ENCODE measurements at places on chromosomes 16 and 17. TPM values are rescaled to one million over a fixed set of nuclear protein-coding genes. Genes with fewer than 3 reads are reported as not detected.

The C17orf50 gene
- not detected for total RNA-seq

GRCh38 chr17:37570527-37571093 is 38.6 kb downstream of the SYNRG start:
- DNase-seq: peak; percentile 51

- no peak for DNase-seq
Observed at GRCh38 chr16:13507530-13507929, 412.4 kb upstream of the ERCC4 start.

DNA sequence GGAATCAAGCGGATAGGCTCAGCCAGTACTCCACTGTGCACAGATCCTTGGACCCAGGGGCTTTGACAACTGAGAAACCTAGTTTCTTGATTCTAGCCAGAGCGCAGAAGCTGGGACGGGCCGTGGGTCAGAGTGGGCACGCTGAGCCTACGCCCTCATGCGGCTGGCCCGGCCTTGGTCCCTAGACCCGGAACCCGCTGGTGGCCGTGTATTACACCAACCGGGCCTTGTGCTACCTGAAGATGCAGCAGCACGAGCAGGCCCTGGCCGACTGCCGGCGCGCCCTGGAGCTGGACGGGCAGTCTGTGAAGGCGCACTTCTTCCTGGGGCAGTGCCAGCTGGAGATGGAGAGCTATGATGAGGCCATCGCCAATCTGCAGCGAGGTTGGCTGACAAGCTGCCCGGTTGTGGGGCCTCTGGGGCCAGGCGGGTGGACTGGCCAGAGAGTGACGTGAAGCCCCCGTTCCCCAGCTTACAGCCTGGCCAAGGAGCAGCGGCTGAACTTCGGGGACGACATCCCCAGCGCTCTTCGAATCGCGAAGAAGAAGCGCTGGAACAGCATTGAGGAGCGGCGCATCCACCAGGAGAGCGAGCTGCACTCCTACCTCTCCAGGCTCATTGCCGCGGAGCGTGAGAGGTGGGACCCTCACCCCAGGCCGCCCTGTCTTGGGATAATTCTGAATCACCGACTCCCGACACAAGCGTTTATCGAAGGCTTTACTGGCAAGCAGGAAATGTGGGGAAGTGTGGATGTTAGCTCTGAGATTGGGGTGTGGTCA is 946 bp downstream of the STUB1 start:
- peak; percentile 42 for DNase-seq

GRCh38 chr16:12452549-12452948 is 351.1 kb downstream of the CPPED1 start:
- no peak for DNase-seq

The PYDC1 gene
- total RNA-seq: not detected
